Stimulated activated CD8-positive, alpha-beta memory T cell treated with anti-CD3 and anti-CD28 coated beads, Interleukin-4, amount 100 ng/mL, for 1 hour (primary cell): ENCODE measurements at places on chromosomes 11 and 22.

- DNase-seq, result no peak
Observed at GRCh38 chr22:33240888-33241475, 182.8 kb upstream of the SYN3 start.

DNA sequence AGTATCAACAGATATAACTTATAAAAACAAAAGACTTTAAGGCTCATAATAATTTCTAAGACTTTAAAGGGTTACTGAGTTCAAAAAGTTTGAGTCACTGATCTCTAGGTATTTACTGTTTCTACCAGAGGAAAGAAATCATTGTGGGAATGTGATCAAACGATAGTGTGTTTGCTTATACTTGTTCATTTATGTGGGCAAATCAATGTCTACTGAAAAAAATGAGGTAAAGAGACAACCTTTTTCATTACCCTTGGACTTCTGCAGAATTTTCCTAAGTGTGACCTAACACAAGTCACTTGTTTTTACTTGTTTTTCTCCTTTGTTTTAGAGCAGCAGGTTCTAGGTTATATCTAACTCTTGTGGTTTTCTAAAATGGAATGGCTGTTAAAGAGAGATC is 65.4 kb downstream of the PRR5L start:
- DNase-seq, result no peak

DNA sequence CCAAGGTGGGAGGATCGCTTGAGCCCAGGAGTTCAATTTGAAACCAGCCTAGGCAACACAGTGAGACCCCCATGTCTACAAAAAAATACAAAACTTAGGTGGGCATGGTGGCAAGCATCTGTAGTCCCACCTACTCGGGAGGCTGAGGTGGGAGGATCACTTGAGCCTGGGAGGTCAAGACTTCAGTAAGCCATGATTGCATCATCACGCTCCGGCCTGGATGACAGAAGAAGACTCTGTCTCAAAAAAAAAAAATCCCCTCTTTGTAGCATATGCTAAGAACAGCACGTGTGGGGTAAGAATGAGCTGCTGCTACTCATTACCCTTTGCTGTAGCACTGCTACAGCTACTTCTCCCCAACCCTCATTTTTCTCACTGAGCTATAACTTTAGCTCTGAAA is 14.5 kb downstream of the UBE4A start:
- no peak for DNase-seq

DNA sequence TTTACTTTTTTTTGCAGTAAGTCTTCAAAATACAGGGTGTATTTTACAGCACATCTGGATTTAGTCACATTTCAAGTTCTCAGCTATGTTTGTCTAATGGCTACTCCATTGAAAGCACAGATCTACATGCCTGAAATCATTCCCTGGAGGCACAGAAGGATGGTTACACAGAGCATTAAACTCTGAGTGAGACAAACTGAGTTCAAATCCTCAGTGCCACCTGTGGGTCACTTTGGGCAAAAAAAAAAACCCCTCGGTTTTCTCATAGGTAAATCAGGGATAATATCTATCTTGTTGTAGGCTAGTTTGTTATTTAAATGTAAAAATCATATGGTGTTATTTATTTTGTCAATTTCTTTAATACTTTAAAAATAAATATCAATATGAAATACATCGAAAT is 7.7 kb downstream of the ANKRD49 start:
- no peak for DNase-seq

- no peak for DNase-seq
Observed at GRCh38 chr11:61947486-61948210, 2.5 kb upstream of the BEST1 start.

DNA sequence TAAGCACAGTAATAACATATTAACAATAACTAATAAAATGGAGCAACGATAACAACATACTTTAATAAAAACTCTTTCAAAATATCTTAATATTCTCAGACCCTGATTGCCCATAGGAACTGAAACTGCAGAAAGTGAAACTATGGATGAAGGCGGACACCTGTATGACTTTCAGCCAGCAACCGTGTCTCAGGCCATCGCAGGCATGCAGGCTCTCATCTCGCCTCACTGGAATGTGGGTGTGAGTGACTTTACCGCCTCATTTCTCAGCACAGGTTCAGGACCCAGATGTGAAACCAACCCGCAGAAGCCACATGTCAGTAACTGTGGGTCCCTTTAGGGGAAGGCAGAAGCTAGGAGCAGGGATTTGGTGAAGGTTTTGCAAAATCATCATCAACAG is 539.1 kb downstream of the FAM181B start:
- DNase-seq, result no peak

DNA sequence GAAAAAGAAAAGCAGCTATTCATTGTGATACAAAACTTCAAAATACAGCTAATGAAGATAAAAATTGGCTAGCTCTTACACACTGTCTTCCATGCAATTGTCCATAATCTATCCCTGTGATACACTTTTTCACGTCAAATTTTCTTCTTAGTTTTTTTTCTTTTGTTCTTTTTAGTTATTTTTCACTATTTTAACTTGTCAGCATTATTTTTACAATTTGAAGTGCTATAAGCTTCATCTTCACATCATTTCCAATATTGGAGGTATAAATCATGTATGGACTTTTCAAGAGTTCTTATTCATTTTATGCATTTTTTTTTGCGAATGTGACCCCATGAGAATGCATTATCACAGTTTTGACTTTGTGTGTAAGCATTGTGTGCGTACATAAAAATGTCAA is 4.1 kb downstream of the OR5B17 start:
- DNase-seq, result no peak

DNA sequence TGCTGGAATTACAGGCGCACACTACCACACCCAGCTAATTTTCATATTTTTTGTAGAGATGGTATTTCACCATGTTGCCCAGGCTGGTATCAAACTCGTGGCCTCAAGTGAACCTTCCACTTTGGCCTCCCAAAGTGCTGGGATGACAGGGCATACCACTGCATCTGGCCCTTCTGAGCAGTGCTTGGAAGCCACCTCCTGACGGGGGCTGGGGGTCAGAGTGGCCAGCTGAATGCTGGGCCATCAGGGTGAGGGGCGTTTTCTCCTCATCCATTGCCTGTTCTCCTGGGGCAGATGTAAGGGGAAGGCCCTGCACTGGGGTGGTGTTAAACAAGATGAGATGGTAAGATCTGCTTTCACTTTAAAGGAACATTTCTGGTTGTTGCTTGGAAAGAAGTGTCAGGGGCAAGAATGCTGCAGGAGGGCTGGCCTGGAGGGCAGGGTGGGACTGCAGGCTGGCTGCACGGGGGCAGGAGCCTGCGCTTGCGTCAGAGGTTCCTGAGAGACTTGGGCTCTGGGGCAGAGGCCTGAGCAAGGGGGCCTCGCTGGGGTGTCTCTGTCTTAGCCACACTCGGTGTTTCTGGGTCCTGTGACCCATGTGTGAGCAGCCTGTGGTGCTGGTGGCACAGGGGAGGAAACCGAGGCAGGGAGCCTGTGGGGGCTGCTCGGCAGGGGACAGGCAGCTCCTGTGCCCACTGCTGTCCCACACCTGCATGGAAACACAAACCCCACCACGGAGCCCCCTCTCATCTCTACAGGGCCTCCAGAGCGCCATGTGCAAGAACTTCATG is 17.2 kb downstream of the DGCR6L start:
- no peak for DNase-seq

GRCh38 chr11:93520726-93521509 is 22.3 kb downstream of the SMCO4 start:
- DNase-seq, result no peak

- no peak for DNase-seq
Observed at GRCh38 chr11:110762590-110762989, 50.4 kb upstream of the ARHGAP20 start.

GRCh38 chr11:7418906-7419305 is 66.4 kb upstream of the OLFML1 start:
- no peak for DNase-seq

GRCh38 chr11:49505231-49505630 is 296.8 kb upstream of the FOLH1 start:
- no peak for DNase-seq

GRCh38 chr11:69816671-69817070 is 2.5 kb downstream of the FGF3 start:
- DNase-seq, result no peak

- DNase-seq, result no peak
Observed at GRCh38 chr22:30990690-30991089, 21.6 kb downstream of the TUG1 start.

- no peak for DNase-seq
Observed at GRCh38 chr22:42470366-42471082, 38.3 kb upstream of the NFAM1 start.

DNA sequence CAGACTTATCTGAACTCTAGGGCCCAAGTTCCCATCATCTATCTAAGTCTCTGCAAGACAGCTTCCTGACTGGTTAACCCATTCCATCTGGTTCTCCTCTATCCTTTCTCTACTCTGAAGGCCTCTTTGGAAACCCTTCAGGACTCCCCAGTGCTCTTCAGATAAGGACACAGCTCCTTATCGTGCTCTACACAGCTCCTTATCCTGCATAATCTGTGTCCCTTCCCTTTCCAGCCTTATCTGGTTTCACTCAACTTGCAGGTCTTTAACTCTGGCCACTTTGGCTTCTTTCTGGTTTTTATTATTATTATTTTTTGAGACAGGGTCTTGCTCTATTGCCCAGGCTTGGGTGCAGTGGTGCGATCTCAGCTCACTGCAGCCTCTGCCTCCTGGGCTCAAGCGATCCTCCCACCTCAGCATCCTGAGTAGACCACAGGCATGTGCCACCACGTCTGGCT is 10.6 kb downstream of the ENDOD1 start:
- DNase-seq, result no peak

DNA sequence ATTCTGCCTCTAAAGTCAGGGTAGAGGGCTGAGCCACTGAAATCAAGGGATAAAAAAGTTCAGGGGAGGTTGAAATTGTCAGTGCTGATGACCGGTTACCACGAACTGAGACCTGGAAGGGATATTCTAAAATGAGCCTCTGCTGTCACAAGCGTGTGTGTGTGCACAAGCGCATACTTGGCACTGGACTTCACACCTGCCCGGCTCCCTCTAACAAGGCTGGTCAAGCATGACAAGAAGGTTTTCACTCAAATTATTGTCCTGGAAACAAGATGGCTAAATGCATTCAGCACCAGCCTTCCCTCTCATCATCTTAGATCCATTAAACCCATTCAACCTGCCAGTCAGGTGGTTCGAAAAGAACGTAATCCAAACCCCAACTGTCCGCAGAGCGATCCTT is 54.8 kb upstream of the CECR2 start:
- no peak for DNase-seq

DNA sequence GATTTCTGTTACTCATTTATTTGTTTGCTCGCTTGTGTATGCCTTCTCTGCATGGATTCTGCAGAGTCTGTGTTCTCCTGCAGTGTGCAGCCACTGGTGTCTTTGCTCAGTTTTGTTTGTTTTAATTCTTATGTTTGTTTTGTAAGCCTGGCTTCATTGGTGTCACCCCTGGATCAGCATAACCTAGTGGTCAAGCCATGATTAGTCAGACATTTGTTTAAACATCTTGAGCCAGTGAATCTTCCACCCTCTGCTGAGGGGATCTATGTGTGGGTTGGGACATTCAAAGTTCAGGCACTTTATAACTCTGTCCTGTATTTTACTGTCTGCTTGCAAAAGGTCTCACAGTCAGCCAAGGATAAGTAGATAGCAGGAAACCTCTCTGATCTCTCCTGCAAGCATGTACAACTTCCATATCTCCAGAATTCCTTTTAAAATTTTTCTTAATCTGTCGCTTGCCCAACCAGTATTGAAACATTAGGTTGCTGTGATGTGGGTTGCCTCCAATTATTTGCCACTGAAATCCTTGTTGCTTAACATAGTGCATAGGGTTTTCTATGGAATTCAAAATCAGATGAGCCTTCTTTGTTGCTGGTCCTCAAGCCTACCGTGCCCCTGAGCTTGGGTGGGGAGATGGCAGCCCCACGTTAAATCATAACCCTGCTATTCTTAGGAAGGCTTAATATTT is 86.8 kb downstream of the KCNQ1OT1 start:
- DNase-seq, result no peak

DNA sequence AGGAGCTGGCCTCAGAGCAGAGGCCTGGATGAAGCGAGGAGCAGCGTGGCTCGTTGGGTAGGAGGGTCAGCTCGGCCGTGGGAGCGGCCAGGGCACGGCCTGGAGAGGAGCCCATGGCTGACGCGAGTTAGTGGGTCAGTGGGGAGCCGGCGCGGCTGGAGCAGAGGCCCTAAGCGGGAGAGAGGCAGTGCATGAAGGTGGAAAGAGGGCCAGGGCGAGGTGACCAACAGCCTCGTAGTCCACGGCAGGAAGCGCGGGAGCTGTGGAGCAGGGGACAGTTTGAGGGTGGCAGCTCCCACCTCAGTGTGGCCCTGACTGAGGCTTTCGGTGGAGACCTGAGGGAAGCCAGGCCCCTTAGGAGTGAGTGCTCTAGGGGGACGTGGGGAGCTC is 24.1 kb downstream of the DCPS start:
- DNase-seq, result no peak

- no peak for DNase-seq
Observed at GRCh38 chr11:126544108-126545056, 188.9 kb downstream of the ST3GAL4 start.

GRCh38 chr11:121610706-121611105 is 157.9 kb upstream of the SORL1-AS1 start:
- no peak for DNase-seq

DNA sequence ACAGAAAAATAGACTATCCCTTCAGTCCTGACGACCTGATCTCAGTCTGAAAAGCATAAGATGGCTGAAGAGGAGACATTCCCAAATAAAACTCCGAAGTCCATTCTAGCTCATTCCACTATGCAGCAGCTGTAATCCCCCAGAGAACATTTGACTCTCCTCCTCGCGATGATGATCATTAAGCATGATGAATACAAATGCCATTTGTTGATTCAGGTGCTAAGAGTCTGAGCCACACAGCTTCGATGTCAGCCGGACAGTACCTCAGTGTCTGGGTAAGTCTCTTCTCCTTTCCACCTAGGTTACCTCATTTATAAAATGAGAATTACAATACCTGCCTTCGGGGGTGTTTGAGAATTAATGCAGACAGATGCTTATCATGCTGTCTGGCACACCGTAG is 94.8 kb downstream of the TENM4 start:
- DNase-seq, result no peak

DNA sequence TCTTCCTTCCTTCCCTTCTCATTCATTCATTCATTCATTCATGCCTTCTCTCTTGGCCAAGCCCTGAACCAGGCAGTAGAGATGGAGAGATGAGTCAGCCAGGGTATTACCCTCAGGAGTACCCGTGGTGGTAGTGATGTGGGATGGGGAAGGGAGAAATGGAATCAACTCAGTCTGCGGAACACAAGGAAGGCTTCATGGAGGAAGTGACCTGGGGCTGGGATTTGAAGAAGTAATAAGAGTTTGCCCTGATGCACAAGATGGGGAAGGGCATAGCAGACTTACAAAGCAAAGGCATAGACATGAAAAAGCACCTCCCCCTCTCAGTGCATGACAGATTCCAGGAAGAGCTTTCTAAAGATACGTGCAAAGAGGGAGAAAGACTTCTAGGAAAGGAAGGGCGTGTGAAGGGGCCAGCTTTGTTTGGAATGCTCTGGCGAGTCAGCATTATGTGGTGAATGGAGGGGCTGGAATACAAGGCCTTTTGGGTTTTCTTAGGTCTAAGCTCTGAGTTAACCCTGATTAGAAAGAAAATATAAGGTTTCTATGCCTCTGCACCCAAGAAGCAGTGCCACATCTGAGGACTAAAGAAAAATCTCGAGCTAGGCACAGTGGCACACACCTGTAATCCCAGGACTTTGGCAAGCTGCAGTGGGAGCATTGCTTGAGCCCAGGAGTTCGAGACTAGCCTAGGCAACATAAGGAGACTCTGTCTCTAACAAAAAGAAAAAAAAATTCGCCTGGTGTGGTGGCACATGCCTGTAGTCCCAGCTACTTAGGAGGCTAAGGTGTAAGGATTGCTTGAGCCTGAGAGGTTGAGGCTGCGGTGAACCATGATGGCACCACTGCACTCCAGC is 36.4 kb upstream of the ACER3 start:
- no peak for DNase-seq
